Occipital lobe (tissue), 3 donors: ENCODE measurements at places on chromosomes 1 and 21. TPM values are rescaled to one million over a fixed set of nuclear protein-coding genes. Genes with fewer than 3 reads are reported as not detected.

- no peak for DNase-seq
Measured at GRCh38 chr1:166182281-166182680, 15.5 kb upstream of the FAM78B start.

DNA sequence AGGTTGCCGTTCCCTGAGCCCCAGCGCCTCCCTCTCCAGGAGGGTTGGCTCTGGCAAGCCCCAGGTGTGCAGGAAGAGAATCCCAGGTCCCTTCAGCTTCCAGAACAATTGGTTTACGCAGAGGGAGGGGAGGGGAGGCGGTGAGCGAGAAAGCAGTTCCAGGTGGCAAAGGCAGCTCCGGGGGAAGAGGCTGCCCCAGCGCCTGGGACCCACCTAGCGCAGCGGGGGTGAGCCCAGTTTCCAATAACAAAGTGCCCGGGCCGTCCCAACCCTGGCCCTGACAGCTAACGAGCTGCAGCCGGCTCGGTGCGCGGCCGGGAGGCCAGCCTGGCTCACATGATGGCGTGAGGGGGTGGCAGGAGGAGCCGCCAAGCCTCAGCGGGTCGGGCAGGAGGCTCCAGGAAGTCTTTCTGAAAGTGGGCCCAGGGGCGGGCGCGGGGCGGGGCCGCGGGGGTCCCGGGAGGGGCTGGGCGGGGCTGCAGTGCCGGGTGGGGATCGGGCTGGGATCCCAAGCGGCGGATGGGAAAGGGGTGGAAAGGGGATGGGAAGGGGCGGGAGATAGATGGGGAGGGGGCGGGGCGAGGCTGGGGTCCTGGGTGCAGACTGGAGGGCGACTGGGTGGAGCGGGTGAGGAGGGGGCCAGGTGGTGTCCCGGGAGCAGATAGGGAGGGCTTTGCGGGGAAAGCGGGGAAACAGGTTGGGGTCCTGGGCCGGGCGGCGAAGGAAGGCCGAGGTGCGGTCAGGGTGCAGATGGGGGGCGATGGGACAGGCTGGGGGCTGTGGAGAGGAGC, 22.8 kb downstream of the DHRS3 start:
- DNase-seq: peak; percentile 20

The S100A14 gene
- total RNA-seq: 0.47 TPM

The ESPN gene
- not detected for total RNA-seq

DNA sequence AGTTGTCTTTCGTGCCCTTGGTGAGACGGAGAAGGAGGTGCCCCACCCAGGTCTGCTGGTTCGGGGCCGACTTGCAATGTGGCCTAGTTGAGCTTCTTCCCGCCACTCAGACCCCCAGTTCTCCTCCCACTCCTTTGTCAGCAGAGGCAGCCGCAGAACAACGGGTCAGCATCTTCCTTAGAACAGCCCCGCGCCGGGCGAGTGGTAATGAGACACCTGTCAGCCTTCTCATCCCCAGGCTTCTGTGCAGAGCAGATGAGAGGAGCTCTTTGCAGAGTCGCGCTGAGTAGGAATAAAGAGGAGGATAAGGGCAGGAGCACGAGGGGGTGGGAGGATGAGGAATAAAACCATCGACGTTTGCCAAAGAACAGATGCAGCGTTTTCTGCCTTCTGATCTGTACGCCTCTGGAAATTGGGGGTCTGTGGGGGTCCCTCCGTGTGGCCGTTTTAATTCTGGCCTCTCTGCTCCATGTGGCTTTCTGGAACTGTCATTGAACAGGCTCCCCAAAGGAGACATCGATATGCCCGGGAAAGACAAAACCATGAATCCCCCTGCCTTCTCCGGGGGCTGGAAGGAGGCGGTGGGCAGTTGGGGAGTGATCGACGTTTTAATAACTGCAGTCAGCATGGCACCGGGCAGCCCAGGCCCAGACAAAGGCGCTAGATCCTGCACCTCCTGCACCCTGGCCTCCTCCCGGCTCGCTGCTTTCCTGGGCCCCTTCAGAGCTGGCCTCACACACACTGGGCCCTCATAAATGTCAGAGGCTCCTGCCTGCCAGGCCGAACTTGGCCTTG, 27.5 kb upstream of the IGSF21 start:
- DNase-seq: no peak

DNA sequence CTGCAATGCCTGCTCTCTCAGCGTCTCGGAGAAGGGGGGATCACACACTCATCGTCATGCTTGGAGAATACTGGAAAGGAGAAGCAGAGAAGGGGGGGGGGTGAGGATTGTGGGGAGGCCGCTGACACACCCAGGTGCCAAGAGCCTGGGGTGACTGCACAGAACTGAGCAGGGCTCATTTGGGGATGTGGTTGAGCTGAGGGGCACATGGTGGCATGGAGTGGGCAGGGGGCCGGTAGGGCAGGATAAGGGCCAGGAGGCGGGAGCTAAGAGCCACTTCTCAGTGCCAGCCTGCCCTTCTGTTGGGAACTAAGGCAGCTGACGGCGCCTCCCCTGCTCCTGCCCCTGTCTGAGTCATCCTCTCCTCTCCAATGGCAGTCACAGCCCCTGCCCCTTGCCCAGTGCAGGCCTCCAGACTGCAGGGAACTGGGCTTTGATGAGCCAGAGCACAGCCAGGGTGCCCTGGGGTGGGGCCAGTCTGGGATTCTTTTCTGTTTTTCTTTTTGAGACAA, 27.2 kb downstream of the MRPL37 start:
- DNase-seq: peak; percentile 24

DNA sequence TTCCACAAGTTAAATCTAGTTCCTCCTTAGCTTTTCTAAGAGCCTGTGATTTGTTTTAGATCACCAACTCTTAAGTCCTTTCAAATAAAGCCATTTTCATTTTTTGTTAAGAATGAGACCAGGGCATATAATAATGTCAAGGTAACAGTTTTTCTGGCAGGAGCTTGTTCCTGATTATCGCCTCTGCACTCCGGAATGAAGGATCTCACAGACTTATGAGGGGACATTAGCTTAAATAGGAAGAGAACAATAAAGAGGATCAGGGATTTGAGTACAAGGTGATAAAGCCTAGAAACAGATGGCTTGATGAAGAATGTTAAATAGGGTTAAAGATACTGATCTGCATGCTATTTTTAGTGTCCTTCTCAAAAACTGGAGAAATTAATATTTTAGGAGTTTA, 13.6 kb upstream of the OTUD7B start:
- DNase-seq: no peak

The GPR25 gene
- not detected for total RNA-seq
